Activated naive CD4-positive, alpha-beta T cell treated with Interleukin-2 at 50 U/mL for 16 hours (primary cell): ENCODE measurements at places on chromosomes 3 and 15.

- DNase-seq = no peak
These were observed 12.0 kb downstream of the STARD5 start for GRCh38 chr15:81311752-81312464.

- no peak for DNase-seq
These were observed 325.4 kb upstream of the AGTR1 start for GRCh38 chr3:148372206-148372875.

DNA sequence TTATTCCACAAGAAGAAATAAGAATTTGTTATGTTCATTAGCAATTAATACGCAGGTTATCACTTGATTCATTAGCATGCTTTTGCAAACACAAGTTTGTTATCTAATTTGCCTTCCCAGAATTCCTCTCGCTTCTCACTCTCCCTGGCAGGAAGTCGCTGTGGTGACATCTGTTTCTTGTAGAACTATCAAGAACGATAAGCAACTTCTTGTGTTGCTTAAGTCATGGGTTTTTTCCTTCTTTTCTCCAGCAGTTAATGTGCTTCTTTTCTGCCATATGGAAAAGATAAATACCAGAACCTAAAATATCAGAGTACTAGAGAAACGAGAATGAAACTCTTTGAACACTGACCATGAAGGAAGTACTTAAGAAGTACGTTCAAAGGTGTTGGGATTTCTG lies 99.8 kb upstream of the CHMP2B start:
- DNase-seq = no peak

GRCh38 chr15:73265536-73266153 lies 103.1 kb downstream of the HCN4 start:
- DNase-seq = peak; percentile 58

DNA sequence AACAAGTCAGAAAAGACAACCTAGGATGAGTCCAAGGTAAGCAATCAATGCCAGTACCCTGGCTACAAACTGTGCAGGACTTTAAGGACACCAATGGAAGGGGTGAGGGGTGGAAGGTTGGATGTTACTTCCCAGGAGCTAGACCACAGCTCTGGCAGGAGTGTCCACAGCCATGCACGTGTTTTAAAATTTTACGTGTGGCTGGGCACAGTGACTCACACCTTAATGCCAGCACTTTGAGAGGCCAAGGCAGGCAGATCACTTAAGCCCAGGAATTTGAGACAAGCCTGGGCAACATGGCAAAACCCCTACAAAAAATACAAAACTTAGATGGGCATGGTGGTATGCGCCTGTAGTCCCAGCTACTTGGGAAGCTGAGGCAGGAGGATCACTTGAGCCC lies 14.7 kb upstream of the HDC start:
- DNase-seq = no peak

GRCh38 chr3:187750006-187750512 lies 4.8 kb upstream of the BCL6 start:
- no peak for DNase-seq

DNA sequence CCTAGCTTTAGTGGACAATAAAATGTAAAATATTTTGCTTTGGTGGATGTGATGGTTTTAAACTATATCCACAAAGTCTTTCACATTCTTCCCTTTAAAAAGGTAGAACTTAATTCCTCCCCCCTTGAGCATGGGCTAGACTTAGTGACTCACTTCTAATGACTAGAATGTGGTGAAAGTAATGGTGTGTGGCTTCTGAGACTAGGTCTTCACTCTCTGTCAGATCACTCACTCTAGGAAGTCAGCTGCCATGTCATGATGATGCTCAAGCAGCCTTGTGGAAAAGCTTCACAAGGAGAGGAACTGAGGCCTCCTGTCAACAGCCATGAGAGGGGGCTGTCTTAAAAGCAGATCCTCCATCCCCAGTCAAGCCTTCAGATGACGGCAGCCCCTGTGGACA lies 4.2 kb downstream of the LRRC2 start:
- DNase-seq = no peak

DNA sequence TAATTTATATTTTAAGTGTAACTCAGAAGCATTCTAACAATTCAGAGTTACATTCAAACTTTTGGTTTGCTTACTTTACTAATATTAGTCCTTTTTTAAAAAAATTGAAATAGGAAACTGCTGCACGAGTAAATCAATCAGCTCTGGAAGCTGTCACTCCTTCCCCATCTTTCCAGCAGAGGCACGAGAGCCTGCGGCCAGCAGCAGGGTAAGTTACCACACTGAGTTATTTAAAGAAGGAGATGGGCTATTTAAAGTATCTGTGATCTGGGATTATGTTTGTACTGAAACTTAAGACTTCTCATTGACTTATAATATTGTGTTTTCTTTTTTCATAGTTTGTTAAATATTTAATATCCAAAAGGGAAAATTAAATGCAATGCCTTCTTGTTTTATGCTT lies 29.3 kb downstream of the APPL1 start:
- no peak for DNase-seq

DNA sequence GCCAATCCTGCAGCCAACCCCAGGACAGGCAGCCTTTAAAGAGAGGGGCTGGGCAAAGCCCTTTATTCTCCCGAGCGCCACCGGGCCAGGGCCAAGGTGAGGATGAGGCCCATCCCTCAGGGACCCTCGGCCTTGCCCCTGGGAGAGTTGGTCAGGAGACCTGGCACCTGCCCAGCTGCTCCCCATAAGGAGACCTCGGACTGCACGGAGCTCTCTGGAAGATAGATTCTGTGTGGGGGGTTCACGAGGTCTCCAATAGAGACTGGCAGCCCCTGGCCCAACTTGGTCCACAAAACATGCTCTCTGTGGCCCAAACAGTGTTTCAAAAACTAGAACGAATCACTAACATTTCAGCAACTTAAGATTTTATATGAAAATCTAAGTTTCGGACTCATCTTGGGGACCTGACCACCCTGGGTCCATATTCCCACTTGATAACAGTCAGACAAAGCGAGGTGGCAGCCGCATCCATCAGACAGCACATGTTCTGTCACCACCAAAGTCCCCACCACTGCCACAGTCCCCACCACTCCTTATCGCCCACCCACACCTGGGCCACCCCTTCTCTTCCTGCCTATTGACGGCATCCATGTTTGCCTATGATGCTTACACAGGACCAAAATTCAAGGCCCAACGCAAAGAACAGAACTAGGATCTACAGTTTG lies 114.4 kb upstream of the RPL32 start:
- DNase-seq = no peak

GRCh38 chr3:50177346-50177745 lies 14.1 kb upstream of the GNAT1 start:
- DNase-seq = no peak

DNA sequence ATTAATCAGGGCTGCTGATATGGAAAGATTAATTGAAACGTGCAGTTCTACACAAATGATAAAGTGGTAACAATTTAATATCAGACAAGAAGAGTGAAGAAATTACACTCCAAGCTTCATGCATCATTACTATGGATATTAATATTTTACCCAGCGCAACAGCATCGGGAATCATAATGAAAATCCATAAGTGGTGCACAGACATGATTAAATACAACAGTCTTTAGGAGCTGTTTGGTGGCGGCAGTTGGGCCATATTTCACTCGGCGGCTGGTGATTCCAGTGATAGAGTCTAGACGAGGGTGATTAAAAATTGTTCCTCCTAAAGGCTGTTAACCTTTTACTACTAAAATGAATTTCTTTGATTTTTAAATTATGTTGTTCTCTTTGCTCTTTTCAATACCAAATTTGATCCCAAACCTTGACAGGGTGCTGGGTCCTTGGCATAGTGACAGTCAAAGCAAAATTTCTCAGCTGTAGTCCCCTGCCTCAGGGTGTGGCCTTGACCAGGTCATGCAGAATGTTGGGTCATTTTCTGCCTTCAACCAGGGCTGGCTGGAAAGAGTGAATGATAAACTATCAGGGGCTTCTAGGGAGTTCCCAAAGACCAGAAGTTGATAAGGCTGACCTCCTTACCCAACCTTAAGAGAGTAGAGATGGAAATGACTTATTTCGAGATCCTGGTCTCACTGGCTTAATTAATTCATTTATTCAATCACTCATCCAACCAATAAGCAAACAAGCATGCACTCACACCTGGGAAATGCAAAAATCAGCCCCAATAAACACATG lies 392.0 kb downstream of the IL20RB start:
- DNase-seq = no peak

DNA sequence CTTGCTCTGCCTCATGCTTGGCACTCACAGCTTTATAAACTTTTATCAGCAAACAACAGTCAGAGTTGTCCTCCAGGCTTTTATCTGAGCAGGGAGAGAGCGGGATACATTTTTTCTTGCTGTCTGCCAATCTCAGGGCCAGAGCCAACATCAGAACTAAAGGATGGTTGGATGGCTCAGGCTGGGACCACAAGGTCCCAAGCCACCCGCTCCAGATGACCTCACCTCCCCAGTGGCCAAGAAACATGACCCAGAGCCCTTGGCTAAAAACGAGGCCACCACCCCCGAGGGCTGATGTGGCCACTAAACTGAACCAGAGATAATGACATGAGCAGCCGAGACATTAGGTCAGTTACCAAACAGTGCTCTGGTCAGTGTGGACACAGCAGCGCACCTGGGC lies 18.8 kb upstream of the SPATA12 start:
- no peak for DNase-seq

GRCh38 chr3:135981701-135982403 lies 16.3 kb downstream of the PPP2R3A start:
- no peak for DNase-seq

DNA sequence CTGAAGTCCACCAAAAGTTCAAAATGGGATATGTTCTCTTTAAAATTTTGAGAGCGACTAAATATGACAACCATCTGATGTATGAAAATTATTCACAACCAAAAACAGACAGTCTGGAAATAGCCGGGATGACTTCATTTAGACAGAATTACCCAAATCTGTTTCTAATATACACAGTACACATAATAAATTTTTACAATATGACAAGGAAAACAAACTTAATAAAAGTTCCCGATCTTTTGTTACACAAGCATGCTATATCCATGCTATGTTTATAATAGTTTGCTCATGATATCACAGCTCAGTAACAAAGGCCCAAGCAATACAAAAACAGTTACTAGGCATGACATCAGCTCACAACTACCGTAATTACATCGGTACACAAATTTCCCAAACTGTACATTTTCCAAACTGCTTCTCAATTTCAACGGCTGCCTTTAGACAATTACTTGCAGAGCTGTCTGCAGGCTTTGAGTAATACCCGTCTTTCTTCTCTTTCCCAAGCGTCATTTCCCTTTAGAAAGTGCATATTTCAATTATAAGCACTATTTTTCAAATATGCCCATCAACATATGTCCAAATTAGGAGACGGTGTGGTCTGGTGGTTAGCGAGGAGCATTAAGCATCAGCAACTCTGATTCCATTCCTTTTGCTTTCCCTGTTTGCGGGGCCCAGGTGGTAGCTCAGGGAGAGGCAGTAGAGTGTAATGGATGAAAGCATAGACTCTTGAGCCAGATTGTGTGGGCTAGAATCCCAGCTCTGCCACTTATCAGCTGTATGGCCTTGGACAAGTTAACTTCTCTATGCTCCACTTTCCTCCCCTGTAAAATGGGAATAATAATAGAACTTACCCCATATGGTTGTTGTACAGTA lies 481.2 kb downstream of the FOXP1 start:
- no peak for DNase-seq

DNA sequence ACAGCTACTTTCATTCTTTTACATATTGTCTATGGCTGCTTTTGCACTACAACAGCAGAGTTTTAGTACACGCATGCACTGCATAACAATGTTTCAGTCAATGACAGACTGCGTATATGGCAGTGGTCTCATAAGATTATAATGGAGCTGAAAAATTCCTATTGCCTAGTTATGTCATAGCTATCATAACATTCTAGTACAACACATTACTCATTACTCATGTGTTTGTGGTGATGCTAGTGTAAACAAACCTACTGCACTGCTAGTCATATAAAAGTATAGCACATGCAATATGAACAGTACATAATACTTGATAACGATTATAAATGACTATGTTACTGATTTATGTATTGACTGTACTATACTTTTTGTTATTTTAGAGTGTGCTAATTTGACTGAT lies 47.9 kb downstream of the QTRT2 start:
- DNase-seq = no peak

DNA sequence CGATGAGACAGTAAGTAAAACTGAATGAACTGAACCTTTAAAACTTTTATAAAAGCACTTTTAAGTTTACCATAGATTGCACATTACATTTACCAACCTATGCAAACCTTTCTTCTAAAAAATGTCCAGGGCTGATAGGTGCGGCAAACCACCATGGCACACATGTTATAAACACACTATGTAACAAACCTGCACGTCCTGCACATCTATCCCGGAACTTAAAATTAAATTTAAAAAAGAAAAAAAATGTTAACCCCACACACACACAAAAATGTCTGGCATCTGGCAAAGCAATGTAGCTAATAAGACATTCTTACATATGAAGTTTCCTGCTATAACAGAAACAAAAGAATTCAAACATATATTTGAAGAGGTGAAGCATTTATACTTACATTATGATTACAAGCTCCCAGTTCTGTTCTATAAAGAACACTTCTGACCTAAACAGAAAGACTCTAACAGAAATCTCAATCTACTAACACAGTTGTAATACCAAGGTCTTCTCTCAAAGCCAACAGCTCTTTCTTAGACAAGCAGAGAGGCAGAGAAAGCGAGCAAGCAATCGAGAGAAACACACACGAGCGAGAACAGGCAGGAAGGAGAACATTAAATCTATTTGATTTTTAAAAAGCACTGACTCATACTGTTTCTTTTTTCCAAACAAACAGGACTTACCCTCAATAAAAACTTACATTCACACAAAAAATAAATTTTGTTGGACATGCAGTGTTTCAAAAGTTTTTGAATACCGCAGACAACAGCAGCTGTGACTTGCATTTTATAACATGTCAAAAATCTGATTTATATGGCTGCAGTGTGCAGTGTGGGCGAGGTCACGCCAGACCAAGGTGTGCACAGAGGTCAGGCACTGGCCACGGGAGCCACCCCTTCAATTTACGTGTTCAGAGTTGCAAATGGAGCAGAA lies at the start of gene NRG4:
Gene NRG4, minus strand, starts transcription at position 798 of the 925 bp plus-strand sequence. CDS start 1,194 bp downstream, outside the sequence.
- no peak for DNase-seq

DNA sequence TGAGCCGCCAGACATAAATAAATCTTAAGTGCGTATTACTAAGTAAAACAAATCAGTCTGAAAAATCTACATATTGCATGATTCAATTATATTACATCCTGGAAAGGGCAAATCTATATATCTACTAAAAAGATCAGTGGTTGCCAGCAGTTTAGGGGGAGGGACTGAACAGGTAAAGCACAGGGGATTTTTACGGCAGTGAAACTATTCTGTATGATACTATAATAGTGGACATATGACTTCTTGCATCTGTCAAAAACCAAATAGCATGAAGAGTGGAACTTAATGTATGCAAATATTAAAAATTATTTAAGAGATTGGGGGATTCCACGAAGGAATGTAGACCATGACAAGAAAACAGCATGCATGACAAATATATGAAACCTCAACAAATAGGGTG lies 111.6 kb downstream of the MYO9A start:
- DNase-seq = no peak

DNA sequence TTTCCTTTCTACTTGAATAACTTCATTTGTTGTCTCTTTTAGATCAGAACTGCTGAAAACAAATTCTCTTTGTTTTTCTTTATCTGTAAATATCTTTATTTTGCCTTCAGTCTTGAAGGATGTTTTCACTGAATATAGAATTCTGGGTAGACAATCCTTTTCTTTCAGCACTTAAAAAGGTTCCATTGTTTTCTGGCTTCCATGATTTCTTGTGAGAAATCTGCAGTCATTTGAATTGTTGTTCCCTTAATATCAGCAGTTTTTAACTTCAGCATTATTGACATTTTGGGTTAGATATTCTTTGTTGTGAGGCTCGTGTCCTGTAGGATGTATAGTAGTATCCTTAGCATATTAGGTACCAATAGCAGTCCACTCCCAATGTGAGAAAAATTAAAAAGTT lies 65.8 kb downstream of the SV2B start:
- DNase-seq = no peak
